ENCODE measurements at places on chromosomes 7 and 10.

GRCh38 chr7:50739744-50740435, 42.8 kb downstream of the GRB10 start:
- peak; percentile 70 for DNase-seq

DNA sequence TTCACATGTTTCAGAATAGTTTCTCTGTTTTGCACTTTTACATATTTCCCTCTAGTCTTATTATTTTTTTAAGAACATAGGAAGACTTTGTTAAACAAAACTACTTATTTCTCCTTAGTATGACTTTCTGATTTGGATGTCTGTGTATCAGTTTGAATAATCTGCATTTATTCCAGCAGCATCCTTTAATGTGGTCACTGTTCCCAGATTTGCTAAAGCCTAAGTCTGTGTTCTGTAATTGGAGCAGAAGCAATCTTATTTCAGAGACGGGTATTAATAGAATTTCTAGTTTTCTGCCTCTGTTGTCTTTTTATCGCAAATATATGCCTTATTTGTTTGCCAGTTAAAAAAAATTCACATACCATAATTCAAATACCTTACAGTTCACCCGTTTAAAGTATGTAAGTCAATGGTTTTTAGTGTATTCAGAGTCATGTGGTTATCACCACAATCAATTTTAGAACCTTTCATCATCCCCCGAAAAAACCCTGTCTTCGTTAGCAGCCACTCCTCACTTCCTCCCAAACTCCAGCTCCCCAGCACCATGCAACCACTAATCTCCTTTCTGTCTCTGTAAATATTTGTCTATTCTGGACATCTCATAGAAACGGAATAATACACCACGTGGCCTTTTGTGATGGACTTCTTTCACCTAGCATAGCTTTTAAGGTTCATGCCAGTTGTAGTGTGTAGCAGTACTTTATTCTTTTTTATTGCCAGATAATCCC, 58.7 kb downstream of the INPP5F start:
- DNase-seq: no peak

GRCh38 chr10:124211921-124212320, 118.5 kb upstream of the CHST15 start:
- no peak for DNase-seq

- DNase-seq: no peak
Measured at GRCh38 chr7:24871770-24872169, 108.2 kb downstream of the OSBPL3 start.

GRCh38 chr10:22727663-22728062, 13.3 kb upstream of the PIP4K2A start:
- DNase-seq: no peak

GRCh38 chr7:152998420-152998819, 238.9 kb downstream of the ACTR3B start:
- DNase-seq: no peak

DNA sequence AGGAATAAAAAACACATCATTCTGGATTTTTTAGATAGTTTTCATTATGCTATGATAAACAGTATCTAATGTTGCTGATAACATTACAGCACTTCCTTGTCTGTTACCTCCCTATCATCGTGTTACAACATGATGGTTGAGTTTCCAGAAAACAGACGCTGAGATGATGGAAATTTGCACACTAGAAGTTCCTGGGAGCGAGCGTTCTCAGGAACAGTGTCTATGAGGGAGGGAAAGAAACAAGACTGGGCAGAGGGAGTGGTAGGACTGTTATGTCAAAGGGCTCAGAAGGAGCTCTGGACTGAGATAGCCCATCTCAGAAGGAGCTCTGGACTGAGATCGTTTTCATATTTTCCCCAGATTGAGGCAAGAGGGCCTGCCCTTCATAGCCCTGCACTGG, 121.6 kb downstream of the REEP3 start:
- DNase-seq: no peak

- no peak for DNase-seq
Measured at GRCh38 chr7:131455546-131455945, 100.9 kb downstream of the PODXL start.

DNA sequence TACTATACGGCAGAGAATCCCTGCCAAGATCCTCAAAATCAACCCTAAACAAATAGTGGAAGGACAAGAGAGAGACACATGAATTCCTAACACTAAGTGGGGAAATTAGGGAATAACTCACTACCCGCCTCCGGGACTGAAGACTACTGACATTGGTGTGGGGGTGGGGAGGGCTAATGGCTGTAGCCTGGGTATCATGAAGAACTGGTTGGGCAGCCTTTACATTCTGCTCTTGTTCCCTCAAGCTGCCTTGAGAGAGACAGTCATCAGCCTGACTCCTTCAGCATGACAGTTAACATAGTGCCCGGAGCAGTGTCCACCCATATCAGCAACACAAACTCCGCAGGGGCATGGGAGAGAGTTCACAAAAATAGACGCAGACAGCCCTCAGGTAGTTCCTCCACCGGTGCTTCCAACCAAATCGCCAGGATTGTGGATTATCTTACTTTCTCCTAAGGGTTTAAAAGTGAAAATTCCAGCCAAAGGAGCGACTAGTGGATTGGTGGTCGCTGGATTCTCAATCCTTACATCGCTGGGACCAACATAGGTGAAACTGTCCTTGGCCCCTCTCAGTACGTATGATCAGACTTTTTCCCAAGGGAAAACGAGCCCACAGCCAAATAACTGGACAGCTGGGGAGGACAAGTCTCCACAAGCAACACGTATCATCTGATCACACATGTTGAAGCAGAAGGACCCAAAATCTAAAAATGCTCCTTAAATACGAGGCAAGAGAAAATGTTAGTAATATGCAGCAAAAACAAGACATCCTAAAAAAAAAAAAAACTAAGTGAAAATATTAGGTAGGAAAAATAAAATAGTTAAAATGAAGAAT, 22.6 kb downstream of the TMEM254 start:
- DNase-seq: no peak

DNA sequence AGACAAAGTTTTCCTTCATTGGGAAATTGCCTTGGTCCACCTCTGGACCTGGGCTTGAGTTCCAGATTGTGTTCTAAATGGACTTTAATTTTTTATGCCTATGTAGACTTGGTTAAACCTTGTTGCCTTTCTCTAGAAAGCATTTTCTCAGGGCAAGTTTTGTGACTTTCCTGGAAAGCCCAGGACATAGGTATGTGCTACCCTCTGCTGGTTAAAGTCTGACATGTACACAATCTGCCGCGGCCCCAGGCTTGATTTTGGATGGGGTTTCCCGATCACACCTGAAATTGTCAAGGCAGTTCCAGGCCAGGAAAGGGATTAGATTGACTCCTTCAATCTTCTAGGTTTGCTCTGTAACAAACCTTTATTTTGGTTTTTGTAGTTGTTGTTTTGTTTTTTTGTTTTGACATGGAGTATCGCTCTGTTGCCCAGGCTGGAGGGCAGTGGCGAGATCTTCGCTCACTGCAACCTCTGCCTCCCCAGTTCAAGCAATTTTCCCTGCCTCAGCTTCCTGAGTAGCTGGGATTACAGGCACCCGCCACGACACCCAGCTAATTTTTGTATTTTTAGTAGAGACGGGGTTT, 14.1 kb upstream of the AKR1B10 start:
- DNase-seq: no peak

GRCh38 chr7:101102026-101102425, 16.7 kb downstream of the TRIM56 start:
- no peak for DNase-seq

GRCh38 chr7:108189733-108190388, 59.7 kb upstream of the LAMB4 start:
- DNase-seq: no peak

Measured in effector memory CD8-positive, alpha-beta T cell (primary cell).